ENCODE measurements at places on chromosomes 7 and 10.

- no peak for DNase-seq
Observed at GRCh38 chr10:79376078-79376628, 28.9 kb downstream of the PPIF start.

GRCh38 chr7:83985821-83986220 lies 208.8 kb downstream of the SEMA3A start:
- DNase-seq = no peak

GRCh38 chr10:64261676-64262075 lies 740.5 kb downstream of the REEP3 start:
- DNase-seq = no peak

DNA sequence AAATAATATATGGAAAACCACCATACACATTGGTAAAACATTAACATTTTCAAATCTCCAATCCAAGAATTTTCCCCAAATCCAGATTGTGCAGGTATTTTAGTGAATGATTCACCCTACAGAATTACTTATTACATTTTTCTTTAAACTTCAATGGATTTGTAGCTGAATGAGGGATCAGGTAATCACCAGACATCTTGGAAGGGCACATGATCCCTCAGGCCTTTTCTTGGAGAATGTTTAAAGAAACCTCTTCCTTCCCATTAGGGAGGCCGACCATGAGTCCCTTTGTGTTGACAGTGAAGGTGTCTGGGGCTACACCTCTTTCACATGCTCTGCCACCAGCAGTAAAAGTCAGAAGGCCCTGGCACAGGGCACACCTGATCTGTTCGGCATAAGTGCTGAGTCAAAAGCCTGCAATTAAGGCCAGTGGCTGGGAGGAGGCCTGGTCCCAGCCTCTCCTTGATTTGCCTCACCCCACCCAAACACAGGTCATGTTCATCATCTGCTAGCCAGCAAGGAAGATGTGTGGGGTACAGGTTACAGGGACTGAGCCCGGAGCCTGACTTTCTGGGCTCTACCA lies 207.7 kb downstream of the SNX10 start:
- DNase-seq = no peak

- DNase-seq = no peak
Observed at GRCh38 chr10:76051007-76051936, 619.8 kb downstream of the LRMDA start.

DNA sequence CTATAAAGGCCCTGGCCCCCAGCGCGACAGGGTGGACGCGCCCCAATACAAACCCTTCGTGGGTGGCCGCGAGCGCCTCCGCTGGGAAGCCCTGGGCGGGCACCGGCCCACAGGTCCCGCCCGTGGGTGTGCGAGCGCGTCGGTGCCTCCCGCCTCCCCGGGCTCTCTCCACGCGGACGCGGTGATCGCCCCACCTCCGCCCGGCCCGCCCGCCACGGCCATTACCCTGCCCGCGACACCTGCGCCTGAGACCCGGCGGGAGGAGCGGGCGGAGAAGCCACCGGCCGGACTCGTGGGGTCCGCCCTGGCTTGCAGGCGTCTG lies 81.2 kb downstream of the PAX2 start:
- no peak for DNase-seq

DNA sequence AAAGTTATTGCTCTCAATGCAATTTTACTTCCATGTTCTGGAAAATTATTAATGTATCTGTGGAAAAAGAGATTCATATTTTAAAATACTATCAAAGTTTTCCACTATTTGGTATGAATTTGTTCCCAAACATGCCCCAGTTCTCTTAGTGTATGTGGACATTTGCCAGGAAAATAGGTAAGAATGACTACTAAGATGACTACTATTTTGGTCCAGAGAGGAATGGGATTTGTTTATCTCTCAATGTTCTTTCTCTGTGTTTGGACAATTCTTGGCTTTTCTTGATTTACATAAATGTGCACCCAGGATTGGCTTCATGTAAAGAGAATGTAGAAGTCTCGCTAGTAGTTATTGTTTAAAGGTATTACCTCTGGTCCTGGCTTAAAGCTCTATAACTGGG lies 60.3 kb upstream of the POT1 start:
- DNase-seq = no peak

DNA sequence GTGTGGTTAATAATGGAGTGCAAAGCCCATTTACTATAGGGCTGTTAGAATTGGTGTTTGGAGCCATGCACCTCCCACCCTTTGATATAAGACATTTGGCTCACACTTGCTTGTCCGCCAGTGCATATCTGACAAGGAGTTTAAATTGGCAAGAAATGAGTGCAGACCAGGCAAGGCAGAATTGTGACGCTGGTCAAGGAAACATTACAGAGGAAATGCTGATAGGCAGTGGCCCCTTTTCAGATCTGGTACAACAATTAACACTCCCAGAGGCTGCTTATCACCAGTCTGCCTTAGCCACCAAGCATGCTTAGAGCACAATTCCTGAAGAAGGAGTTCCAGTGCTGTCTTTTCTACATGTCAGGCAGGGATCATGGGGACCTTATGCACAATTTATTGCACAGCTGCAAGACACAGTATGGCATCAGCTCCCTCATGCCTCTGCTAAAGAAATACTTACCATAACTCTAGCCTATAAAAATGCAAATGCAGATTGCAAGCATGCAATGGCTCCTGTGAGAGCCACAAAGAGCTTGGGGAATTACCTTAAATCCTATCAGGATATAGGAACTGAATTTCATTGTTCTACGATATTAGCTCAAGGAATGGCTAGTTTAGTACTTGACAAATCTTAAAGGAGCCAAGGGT lies 35.2 kb downstream of the OR13A1 start:
- no peak for DNase-seq

- no peak for DNase-seq
Observed at GRCh38 chr7:1298051-1298930, 65.6 kb downstream of the UNCX start.

- no peak for DNase-seq
Observed at GRCh38 chr7:82745117-82745516, 301.5 kb upstream of the CACNA2D1 start.
